ENCODE measurements at places on chromosomes 4 and X.

DNA sequence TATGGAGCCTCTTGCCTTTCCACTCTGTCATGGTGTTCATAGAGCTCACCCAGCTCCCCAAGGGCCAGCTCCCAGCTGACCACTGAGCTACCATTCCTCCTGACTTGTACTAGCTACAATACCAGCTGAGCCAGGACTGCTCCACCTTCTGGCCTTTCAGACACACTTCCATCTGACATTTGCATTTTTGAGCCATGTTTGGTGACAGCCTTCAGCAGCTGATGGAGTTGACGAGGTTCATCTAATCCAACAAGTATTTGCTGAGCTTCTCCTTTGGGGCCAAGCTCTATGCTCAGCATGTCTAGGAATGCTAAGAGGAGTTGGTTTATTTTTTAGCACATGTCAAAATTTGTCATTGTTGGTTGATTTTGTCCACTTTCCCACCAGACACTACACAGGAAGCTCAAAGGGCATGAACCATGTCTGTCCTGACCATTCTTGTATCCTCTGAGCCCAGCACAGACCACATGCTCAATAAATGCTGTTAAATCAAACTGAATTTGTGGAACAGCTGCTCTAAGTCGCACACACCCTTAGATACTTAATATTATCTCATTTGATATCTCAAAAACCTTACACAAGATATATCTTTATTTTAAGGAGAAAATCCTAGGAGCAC, 142.6 kb upstream of the PPARGC1A start:
- no peak for DNase-seq

GRCh38 chr4:149706942-149707341, 108.7 kb downstream of the IQCM start:
- no peak for DNase-seq

GRCh38 chrX:23656684-23657083, 10.6 kb upstream of the PRDX4 start:
- no peak for DNase-seq

DNA sequence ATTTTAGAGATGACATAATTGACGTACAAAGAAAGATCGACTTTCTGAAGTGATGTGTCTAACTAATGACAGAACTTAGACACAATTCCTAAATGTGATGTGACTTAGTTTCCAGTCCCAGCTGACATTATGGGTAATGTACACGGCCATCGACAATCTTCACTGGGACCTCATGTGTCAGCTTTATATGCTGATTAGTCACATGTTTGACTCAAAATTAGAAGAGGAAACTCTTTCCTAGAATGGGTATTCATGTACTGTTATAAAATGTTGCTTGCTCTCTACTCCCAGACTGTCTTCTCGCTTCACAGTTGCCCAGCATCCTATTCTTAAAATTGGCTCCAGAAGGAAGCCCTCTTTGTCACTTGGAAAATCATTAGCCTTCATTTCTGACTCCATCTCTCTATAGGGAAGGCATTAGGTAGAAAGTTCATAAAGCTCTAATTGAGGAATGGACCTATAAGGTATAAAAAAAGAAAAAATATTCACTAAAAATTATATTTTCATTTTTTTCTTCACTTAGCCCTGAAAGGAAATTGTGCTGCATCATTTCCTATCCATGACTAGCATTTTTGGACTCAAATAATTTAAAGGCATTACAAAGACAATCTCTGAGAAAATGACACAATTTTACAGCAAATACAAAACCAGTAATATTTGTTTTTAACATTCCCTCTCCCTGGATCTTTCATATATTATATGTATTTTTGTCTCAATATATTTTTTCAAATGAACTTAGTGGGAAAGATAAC, 554.6 kb downstream of the INPP4B start:
- no peak for DNase-seq

GRCh38 chr4:75555294-75556164, at the start of gene ODAPH:
ODAPH (plus strand) TSS chr4:75556066; CDS start chr4:75556083, 17 bp downstream.
- peak; percentile 26 for DNase-seq

DNA sequence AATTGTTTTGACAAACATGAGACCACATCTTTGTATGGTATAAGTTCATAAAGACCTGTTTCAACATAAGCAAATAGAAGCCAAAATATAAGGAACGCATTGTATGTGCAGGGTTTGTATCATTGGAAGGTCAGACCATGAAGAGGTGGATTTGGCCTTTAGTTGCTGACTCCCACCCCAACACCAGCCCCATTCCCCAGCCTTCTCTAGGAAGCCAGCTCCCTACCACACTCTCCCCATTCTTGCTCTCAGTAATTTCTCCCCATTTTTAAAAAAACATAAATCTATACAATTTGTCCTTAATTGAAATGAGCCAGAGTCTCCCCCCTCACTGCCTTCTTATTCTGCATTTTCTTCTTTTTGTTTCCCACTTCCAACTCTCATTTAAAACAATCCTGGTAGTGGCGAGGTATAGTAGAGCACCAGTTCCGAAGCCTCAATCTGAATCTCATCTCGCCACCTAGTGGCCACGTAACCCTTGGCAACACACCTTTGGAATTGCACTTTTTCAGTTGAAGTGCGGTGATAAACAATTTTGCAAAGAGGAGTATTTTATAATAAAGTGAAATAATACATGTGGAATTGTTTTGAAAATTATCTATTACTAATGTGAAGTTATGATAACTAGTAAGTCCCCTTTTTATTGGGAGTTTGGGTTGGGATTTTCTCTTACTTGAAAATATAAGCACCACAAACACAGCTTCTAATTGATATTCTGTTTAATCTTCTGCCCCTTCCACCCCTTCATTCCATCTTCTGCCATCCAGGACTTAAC, 126.6 kb downstream of the ASB9 start:
- peak; percentile 68 for DNase-seq

GRCh38 chr4:53956454-53956853, 108.0 kb downstream of the CHIC2 start:
- DNase-seq = no peak

- no peak for DNase-seq
Measured at GRCh38 chrX:134821370-134821769, 163.1 kb upstream of the PLAC1 start.

DNA sequence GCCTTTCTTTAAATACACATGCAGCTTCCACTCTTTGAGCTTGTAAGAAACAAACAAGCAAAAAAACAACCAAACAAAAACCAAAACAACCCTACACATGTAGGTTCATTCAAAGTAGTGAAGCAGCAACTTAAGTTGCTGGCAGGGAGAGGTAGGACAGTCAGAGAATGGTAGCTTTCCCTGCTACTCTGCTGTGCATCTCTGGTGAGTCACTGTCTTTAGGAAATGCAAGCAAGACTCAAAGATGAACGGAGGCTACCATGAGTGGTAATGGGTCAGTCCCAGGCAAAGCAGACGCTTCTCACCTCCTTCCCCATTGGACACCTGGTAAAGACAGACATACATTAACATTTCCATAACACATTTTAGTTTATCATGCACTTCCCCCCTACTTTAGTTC, 43.2 kb downstream of the PGRMC2 start:
- DNase-seq = no peak

All from stimulated activated CD4-positive, alpha-beta T cell treated with anti-CD3 and anti-CD28 coated beads, Interleukin-15, amount 100 ng/mL, for 24 hours (primary cell).